ENCODE measurements at places on chromosomes 7 and 10. TPM values are rescaled to one million over a fixed set of nuclear protein-coding genes. Genes with fewer than 3 reads are reported as not detected.

GRCh38 chr10:79127151-79127961, 58.6 kb downstream of the ZMIZ1 start:
- no peak overlapping the region for H3K4me3 ChIP-seq
- peaks cover 3% of the 10 kb centered on the region for H3K36me3 ChIP-seq
- H3K27ac ChIP-seq = peak overlapping the region; percentile 48
- peaks cover 31% of the 10 kb centered on the region for H3K4me1 ChIP-seq
- DNase-seq = peak; percentile 91

GRCh38 chr7:35604595-35604994, 90.3 kb downstream of the HERPUD2 start:
- no peak for DNase-seq
- no peaks in the 10 kb centered on the region for H3K36me3 ChIP-seq
- no peaks in the 10 kb centered on the region for H3K4me1 ChIP-seq
- no peak overlapping the region for H3K27ac ChIP-seq
- H3K4me3 ChIP-seq = no peak overlapping the region

DNA sequence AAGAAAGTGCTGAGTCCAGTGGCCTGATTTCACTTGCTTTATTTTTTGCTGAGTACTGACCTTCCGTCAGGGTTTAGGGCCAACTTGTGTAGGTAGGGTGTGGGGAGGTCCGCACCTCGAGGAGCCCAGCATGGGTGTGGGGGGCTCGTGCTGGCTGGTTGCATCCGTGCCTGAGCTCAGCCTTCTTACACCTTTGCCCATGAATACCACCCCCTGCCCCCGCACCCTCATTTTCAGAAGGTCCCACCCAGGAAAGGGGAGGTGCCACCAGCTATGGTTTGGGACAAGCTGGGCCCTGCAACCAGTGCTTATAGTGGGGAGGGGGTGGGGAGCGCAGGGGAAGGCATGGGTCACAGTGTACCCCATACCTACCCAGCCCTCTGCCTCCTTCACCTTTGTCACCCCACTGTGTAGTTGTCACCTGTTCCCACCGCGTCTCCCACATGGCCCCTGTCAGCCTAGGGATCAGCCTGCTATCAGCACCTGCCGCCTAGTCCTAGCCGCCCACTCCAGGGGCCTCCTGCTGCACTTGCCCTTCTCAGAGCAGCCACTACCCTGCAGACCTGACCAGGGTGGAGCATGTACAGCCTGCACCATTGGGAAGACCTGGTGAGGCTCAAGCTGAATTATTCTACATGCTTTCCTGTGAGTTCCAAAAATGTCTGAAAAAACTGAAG, 146.2 kb upstream of the RET start:
- H3K4me1 ChIP-seq = no peaks in the 10 kb centered on the region
- H3K4me3 ChIP-seq = no peak overlapping the region
- 0 out of 2 replicates have a peak, but pooled peaks cover 1% of the 10 kb centered on the region for H3K27me3 ChIP-seq
- no peaks in the 10 kb centered on the region for H3K36me3 ChIP-seq
- H3K27ac ChIP-seq = no peak overlapping the region

GRCh38 chr10:18159557-18159956, 19.3 kb downstream of the CACNB2 start:
- no peak overlapping the region for H3K27ac ChIP-seq
- no peak overlapping the region for H3K4me3 ChIP-seq
- H3K36me3 ChIP-seq = no peaks in the 10 kb centered on the region
- DNase-seq = no peak

DNA sequence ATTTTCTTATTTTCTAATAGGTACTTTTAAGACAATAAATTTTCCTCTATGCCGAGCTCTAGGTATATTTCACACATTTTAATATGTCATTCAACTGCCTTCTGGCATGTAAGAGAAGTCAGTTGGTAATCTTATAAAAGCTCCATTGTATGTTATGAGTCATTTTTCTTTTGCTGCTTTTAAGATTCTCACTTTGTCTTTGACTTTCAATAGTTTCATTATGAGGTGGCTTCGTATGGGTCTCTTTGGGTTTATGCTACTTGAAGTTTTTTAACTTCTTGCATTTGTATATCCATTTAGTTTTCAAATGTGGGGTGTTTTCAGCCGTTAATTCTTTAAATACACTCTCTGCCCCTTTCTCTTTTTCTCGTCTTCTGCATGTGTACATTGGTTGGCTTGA, 80.5 kb downstream of the ABCA13 start:
- DNase-seq = no peak
- H3K4me3 ChIP-seq = no peak overlapping the region
- no peaks in the 10 kb centered on the region for H3K36me3 ChIP-seq
- H3K27me3 ChIP-seq = no peaks in the 10 kb centered on the region

DNA sequence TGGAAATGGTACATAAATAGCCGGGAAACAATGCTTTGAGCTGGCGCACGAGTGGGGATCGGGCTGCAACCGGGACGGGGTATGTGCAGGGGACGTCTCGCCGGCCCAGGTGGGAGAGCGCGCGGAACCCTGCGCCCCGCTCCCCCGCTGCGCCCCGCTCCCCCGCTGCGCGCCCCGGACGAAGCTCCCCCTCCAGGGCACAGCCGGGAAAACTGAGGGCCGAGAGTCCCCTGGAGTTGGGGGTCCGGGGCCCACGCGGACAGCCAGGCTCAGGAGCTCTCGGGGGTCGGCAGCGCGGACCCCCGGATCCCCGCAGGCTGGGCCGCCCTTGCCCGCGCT, 514 bp downstream of the RADIL start:
- no peak overlapping the region for H3K4me3 ChIP-seq
- DNase-seq = no peak

GRCh38 chr7:77903597-77903996, 105.0 kb downstream of the PHTF2 start:
- H3K27ac ChIP-seq = no peak overlapping the region
- no peak overlapping the region for H3K4me3 ChIP-seq
- DNase-seq = peak; percentile 44
- H3K36me3 ChIP-seq = no peaks in the 10 kb centered on the region
- H3K27me3 ChIP-seq = no peaks in the 10 kb centered on the region

DNA sequence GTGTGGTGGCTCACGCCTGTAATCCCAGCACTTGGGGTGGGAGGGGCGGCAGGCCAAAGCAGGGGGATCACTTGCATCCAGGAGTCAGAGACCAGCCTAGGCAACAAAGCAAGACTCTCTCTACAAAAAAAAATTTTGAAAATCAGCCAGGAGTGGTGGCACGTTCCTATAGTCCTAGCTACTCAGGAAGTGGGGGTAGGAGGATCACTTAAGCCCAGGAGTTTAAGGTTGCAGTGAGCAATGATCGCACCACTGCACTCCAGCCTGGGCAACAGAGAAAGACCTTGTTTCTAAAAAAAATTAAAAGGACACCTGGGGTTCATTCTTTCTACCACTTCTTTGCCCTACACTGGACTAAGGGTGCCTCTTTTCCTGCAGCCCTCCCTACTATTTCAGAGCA, 15.1 kb downstream of the WAPL start:
- H3K27me3 ChIP-seq = no peaks in the 10 kb centered on the region
- no peak overlapping the region for H3K27ac ChIP-seq
- no peaks in the 10 kb centered on the region for H3K4me1 ChIP-seq
- DNase-seq = no peak
- no peaks in the 10 kb centered on the region for H3K36me3 ChIP-seq

- H3K4me3 ChIP-seq = no peak overlapping the region
- H3K36me3 ChIP-seq = no peaks in the 10 kb centered on the region
- H3K27me3 ChIP-seq = no peaks in the 10 kb centered on the region
- DNase-seq = no peak
- H3K4me1 ChIP-seq = no peaks in the 10 kb centered on the region
Observed at GRCh38 chr7:155338632-155339320, 41.1 kb downstream of the INSIG1 start.

DNA sequence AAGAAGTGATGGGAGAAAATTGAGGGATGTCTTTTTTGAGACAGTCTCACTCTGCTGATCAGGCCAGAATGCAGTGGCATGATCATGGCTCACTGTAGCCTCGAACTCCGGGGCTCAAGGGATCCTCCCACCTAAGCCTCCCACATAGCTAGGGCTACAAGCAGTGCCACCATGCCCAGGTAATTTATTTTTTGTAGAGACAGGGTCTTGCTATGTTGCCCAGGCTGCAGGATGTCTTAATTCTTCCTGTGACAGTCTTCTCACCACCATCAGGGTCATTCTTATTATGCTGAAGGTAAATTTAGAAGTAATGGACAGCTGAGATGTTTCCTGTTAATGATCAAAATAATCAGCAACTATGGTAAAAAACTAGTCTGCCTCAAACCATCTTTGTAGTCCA, 7.1 kb downstream of the DNAJC9 start:
- H3K27ac ChIP-seq = no peak overlapping the region
- H3K4me1 ChIP-seq = 0 out of 2 replicates have a peak, but pooled peaks cover 4% of the 10 kb centered on the region
- DNase-seq = no peak
- no peak overlapping the region for H3K4me3 ChIP-seq
- no peaks in the 10 kb centered on the region for H3K27me3 ChIP-seq

GRCh38 chr10:124917428-124918190, 24.3 kb upstream of the ZRANB1 start:
- H3K27me3 ChIP-seq = no peaks in the 10 kb centered on the region

DNA sequence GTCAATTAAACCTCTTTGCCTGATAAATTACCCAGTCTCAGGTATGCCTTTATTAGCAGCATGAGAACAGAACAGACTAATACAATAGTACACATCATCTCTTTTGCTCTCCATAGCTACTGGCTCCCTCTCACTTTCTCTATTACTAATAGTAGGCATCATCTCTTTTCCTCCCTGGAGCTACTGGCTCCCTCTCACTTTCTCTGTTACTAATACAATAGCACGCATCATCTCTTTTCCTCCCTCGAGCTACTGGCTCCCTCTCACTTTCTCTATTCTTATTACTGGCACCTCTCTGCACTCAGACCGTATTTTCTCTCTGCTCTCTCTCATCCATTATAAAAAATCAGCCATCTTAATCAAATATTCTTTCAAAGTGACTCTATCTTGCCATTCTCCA, 37.1 kb downstream of the SLC25A13 start:
- no peak overlapping the region for H3K27ac ChIP-seq
- no peaks in the 10 kb centered on the region for H3K36me3 ChIP-seq
- H3K4me1 ChIP-seq = no peaks in the 10 kb centered on the region
- H3K27me3 ChIP-seq = no peaks in the 10 kb centered on the region

GRCh38 chr7:155227004-155227787, 70.5 kb upstream of the INSIG1 start:
- no peak for DNase-seq
- H3K27me3 ChIP-seq = no peaks in the 10 kb centered on the region
- peaks cover 31% of the 10 kb centered on the region for H3K4me1 ChIP-seq
- H3K36me3 ChIP-seq = no peaks in the 10 kb centered on the region
- H3K4me3 ChIP-seq = no peak overlapping the region

GRCh38 chr7:20458521-20458920, 127.8 kb downstream of the ITGB8 start:
- no peaks in the 10 kb centered on the region for H3K4me1 ChIP-seq
- H3K4me3 ChIP-seq = no peak overlapping the region
- no peaks in the 10 kb centered on the region for H3K27me3 ChIP-seq
- H3K36me3 ChIP-seq = no peaks in the 10 kb centered on the region

DNA sequence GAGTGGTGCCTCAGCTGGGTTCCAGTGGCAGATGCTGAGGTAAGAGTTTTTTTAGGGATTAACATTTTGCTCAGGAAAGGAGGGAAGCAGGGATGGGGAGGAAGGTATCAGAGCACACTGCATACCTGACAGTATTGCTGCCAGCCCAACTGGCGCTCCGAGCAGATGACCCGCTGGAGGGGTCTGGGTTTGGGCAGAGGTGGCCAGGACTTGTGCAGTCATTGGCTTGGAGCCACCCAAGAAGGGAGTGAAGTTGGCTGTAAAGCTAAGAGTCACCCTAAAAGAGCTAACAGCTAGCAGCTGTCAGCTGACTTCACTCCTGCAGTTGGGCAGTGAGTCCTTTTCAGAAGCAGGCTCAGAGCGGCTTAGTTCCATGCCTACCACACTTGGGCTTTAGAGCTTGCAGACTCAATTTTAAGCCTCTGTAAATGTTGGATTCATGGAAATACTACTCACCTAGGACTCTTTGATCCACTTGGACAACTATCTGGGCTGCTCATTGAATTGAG, 5.8 kb upstream of the ARHGAP22 start:
- H3K4me3 ChIP-seq = no peak overlapping the region
- H3K27me3 ChIP-seq = no peaks in the 10 kb centered on the region
- H3K27ac ChIP-seq = no peak overlapping the region
- H3K4me1 ChIP-seq = no peaks in the 10 kb centered on the region
- no peak for DNase-seq
- H3K36me3 ChIP-seq = no peaks in the 10 kb centered on the region

FZD8 gene
- 3.4 TPM for total RNA-seq

OR2F1 gene
- 1.6 TPM for total RNA-seq

CRPPA gene
- 7.9 TPM for total RNA-seq

HTRA1 gene
- total RNA-seq = 0.70 TPM

CNTNAP2 gene
- 42.5 TPM for total RNA-seq

NPSR1 gene
- not detected for total RNA-seq

C1QL3 gene
- total RNA-seq = not detected

ATRNL1 gene
- total RNA-seq = not detected
